ENCODE measurements at places on chromosomes 6 and 20.

GRCh38 chr20:63973636-63974401 is 4.1 kb upstream of the ZNF512B start:
- peaks cover 38% of the 10 kb centered on the region for H3K4me1 ChIP-seq
- peak overlapping the region; percentile 82 for H3K27ac ChIP-seq
- H3K36me3 ChIP-seq = peaks cover 29% of the 10 kb centered on the region
- H3K4me3 ChIP-seq = no peak overlapping the region

DNA sequence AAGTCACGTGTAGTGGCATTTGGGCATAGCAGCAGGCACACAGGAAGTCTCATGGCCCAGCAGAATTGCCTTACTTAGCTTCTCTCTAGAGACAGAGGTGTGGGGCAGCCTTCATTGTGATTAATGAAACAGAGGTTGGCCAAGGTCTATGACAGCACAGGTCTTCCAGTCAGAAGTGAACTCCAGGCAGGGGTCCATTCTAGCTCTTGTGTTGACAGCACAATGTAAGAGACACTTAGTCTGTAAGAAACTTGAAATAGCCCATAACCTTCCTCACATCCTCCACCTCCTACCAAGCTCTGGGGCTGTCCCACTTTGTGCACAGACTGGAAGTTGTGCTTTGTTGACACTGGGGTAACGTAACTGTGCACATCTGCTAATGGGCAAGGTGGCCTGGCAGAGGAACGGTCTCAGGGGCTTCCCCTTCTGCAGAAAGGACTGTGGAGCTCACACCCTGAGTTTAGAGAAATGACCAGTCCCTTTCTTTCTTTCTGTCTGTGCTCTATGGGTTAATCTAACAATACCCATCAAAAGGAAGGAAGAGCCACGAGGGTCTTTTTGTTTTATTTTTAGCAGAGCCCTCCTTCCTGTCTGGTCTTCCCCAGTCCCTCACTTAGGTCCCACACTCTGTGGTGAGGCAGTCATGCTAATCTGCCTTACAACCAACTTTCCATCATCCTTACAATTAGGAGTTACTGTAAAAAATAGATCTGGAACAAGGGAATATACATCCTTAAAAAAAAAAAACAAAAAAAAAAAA is 35.6 kb upstream of the TAGAP start:
- no peak for DNase-seq
- H3K4me3 ChIP-seq = no peak overlapping the region
- no peak overlapping the region for H3K27ac ChIP-seq

GRCh38 chr20:37801921-37802320 is 101.0 kb upstream of the VSTM2L start:
- no peak overlapping the region for H3K27ac ChIP-seq
- no peak for DNase-seq
- peaks cover 19% of the 10 kb centered on the region for H3K36me3 ChIP-seq
- no peaks in the 10 kb centered on the region for H3K4me1 ChIP-seq
- H3K27me3 ChIP-seq = no peaks in the 10 kb centered on the region

GRCh38 chr6:86357877-86358276 is 579.5 kb upstream of the HTR1E start:
- no peak for DNase-seq
- no peaks in the 10 kb centered on the region for H3K4me1 ChIP-seq
- H3K36me3 ChIP-seq = no peaks in the 10 kb centered on the region
- no peaks in the 10 kb centered on the region for H3K27me3 ChIP-seq

- no peak for DNase-seq
- peaks cover 52% of the 10 kb centered on the region for H3K4me1 ChIP-seq
- no peak overlapping the region for H3K27ac ChIP-seq
- H3K27me3 ChIP-seq = no peaks in the 10 kb centered on the region
- H3K4me3 ChIP-seq = no peak overlapping the region
Observed at GRCh38 chr6:4871825-4872224, 95.6 kb downstream of the CDYL start.

DNA sequence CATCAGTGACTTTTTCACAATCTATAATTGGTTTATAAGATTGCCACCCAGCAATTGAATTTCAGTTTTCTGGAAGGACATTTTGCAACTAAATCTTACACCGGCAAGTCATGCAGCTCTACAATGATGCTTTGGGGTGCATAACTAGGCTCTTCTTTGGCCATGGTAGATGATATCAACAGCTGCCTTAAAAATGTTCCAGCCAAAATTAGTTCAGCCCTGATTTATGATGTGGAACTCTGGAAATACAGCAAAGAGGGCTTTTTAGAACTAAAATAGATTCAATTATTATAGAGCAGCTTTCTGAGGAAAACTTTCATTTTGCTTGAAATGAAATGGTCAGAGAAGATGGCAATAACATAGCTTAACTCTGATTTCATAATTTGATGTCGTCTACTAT is 18.4 kb upstream of the MCM9 start:
- H3K27me3 ChIP-seq = no peaks in the 10 kb centered on the region
- no peak for DNase-seq
- H3K4me3 ChIP-seq = no peak overlapping the region
- no peaks in the 10 kb centered on the region for H3K36me3 ChIP-seq
- no peaks in the 10 kb centered on the region for H3K4me1 ChIP-seq

DNA sequence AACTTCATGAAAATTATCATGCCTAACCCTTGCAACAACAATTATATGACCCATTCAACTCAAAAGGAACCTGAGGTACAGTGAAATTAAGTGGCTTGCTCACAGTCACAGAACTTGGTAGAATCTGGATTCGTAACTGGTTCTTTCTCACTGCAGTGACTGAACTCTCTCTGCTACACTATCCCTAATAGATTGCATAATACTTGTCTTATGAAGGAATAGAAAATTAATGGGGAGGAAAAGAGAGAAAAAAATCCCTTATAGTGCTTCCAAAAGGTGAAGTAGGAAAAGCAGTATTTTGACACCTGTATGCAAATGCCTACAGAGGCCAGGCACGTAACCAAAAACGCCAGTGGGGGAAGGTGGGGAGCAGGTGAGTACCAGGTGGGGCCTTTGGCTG is 186.6 kb downstream of the LY86 start:
- H3K27ac ChIP-seq = no peak overlapping the region
- H3K4me3 ChIP-seq = no peak overlapping the region
- no peaks in the 10 kb centered on the region for H3K36me3 ChIP-seq

DNA sequence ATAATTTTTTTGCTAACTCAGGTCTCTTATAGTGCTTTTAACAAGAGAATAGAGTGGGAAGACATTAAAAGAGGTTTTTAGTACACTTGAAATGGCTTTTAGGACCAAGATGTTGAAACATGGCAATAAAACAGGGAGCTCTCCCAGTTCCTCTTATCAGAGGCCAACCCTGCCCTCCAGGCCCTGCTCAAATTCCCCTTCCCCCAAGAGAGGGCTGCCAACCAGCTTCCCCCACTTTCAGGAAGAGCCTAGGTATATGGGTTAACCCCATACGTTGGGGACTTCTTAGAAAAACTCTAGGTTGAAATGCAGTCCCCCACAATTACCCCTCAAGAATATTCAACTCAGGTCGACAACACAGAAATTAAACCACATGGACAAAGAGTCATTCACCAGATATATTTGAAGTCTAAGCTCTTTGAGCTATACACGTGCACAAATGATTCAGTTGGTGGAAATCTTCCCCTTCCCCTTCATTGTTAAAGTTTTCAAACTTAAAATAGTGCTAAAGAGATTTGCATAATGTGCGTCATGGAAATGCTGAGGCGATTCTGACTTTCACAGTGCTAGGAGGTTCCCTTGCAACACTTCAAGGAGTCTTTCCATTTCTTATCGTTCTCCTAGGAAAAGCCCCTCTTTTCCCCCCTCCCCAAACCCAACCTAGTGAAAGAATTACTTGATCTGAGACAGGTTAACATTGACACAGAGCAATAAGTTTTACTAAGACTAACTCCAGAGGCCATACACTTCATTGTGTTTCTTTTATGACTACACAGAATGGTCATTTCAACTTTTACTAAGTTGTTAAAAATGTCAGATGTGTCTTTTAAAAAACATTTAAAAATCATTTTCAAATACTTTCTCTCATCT is 49.8 kb upstream of the ENPP5 start:
- H3K36me3 ChIP-seq = no peaks in the 10 kb centered on the region
- no peaks in the 10 kb centered on the region for H3K4me1 ChIP-seq

DNA sequence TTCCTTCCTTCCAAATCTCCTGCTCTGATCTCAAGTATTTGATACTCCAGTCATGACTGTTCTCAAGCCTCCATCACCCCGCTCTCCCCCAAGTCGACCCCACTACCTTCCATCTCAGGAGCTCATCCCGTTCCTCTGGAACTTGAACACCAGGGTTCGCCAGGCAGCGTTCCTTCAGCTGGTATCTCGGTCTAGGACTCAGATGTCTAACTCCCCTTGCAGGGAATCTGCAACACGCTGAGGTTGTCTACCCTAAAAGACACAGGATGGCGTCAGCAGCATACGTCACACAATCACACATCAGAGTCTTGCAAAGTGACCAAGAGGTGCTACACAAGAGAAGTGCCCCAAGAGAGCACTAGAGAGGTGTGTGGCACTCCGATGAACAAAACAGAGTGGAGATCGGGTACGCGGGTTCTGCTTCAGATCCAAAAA is 706 bp downstream of the ZNF184 start:
- H3K4me1 ChIP-seq = peaks cover 42% of the 10 kb centered on the region
- DNase-seq = no peak
- peaks cover 31% of the 10 kb centered on the region for H3K36me3 ChIP-seq
- H3K27me3 ChIP-seq = no peaks in the 10 kb centered on the region
- peak overlapping the region; percentile 98 for H3K27ac ChIP-seq
- H3K4me3 ChIP-seq = peak overlapping the region; percentile 83

DNA sequence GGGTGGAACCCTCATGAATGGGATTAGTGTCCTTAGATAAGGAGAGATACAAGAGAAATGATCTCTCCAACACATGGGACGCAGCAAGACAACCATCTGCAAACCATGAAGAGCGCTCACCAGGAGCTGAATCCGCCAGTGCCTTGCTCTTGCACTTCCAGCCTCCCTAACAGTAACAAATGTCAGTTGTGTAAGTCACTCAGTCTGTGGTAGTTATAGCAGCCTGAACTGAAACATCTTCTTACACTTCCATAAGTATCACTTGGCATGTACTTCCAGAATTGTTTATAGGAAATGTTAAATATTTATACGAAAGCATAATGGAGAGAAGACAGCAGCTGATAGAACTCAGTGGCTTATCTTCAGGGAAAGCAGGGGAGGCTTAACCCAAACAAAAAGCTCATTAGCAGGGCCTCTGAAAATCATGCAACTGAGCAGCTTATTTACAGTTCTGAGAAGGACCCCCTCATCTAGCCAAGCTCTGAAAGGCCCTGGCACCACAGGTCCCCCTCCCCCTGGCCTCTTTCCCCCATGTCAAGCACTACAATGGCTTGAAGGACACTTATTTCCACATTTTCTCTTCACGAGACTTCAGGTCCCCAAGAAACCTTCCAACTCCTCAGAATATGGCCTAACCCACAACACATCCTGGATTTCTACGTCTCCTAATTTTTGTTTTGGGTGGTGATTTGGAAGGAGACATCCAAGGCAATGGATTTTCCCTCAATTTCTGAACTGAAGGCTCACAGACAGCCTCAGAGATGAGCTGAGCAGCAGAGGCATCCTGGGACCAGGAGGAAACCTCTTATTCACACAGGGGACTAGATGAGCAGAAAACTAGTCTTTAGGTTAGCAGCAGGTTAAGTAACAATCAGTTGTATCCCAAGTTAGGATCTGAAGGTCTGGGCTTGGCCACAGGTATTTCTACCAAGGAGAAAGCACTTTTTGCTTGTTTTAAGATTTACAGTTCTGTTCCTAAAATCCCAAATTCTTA is 49.1 kb downstream of the GCLC start:
- no peak overlapping the region for H3K4me3 ChIP-seq
- no peak overlapping the region for H3K27ac ChIP-seq
- no peaks in the 10 kb centered on the region for H3K27me3 ChIP-seq
- DNase-seq = no peak

DNA sequence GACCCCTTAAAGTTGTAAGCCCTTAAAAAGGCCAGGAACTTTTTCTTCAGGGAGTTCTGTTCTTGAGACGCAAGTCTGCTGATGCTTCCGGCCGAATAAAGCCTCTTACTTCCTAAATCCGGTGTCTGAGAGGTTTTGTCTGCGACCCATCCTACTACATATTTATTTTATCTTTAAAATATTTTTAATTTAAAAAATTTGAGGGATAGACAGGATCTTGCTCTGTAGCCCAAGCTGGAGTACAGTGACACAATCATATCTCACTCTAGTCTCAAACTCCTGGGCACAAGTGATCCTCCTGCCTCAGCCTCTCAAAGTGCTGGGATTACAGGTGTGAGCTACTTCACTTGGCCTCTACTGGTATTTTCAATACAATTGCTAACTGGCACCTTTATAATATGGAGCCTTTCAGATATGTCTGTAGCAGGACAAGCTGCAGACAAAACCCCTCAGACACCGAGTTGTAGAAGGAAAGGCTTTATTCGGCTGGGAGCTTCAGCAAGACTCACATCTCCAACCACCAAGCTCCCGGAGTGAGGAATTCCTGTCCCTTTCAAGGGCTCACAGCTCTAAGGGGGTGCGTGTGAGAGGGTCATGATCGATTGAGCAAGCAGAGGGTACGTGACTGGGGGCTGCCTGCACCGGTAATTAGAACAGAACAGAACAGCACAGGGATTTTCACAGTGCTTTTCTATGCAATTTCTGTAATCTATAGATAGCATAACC is 41.0 kb downstream of the GPX5 start:
- H3K4me3 ChIP-seq = no peak overlapping the region
- DNase-seq = no peak
- peaks cover 75% of the 10 kb centered on the region for H3K27me3 ChIP-seq
- no peaks in the 10 kb centered on the region for H3K36me3 ChIP-seq
- H3K4me1 ChIP-seq = no peaks in the 10 kb centered on the region

- H3K27ac ChIP-seq = no peak overlapping the region
- DNase-seq = no peak
- no peaks in the 10 kb centered on the region for H3K4me1 ChIP-seq
- no peak overlapping the region for H3K4me3 ChIP-seq
- H3K36me3 ChIP-seq = no peaks in the 10 kb centered on the region
Observed at GRCh38 chr6:142469220-142469619, 167.4 kb downstream of the ADGRG6 start.

GRCh38 chr20:15059438-15059837 is 722.0 kb upstream of the FLRT3 start:
- H3K4me1 ChIP-seq = no peaks in the 10 kb centered on the region
- no peak overlapping the region for H3K4me3 ChIP-seq
- H3K27me3 ChIP-seq = no peaks in the 10 kb centered on the region
- DNase-seq = no peak

DNA sequence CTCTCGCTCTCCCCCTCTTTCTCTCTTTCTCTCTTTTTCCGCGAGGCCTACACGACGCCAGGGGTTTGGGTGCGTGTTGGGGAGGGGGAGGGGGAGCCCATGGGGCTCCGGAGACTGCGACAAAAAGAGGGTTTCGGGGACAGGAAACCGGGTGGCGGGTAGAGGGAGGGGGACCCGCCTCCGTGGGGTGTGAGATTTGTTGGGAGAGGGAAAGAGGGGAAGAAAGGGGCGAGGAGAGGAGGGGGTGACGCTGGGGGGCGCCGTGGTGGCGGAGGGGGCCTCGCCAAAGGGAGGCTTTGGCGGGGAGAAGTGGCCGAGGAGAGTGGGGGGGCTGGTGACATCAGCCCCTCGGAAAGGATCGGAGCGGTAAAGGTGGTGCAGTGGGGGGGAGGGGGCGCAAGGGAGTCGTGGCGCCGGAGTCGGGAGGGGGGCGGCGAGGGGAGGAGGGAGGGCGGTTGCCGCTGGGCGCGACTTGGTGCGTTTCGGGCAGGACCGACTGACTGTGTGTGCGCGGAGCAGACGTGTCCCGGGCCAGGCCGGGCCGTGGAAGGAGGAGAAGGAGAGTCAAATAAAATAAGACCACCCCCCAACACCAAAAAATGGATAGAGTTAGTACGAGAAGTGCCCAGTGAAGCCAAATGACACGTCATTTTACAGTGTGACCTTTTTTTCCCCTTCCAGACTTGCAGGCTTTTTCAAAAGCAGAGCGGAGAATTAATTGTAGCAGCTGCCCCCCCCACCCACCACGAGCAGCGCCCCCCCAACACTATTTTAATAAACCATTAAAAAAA is 39.8 kb downstream of the GNAS start:
- peak overlapping the region; percentile 96 for H3K27ac ChIP-seq
- peaks cover 62% of the 10 kb centered on the region for H3K4me1 ChIP-seq
- peaks cover 47% of the 10 kb centered on the region for H3K36me3 ChIP-seq
- H3K4me3 ChIP-seq = peak overlapping the region; percentile 92
- no peak for DNase-seq

Data from central memory CD8-positive, alpha-beta T cell (primary cell).